Tracheal epithelial cell (primary cell): ENCODE measurements at places on chromosomes 11 and 22. TPM values are rescaled to one million over a fixed set of nuclear protein-coding genes. Genes with fewer than 3 reads are reported as not detected.

The DCHS1 gene
- total RNA-seq, result 0.21 and 0.24 TPM in 2 replicates

The MEI1 gene
- total RNA-seq, result 0.48 TPM in 1 of 2 replicates, not detected in the other

The MMP7 gene
- 1.3 and 549 TPM in 2 replicates for total RNA-seq

The LAYN gene
- 10.4 and 64.1 TPM in 2 replicates for total RNA-seq

The CYP2R1 gene
- 11.3 and 35.4 TPM in 2 replicates for total RNA-seq

The SLC17A6 gene
- total RNA-seq, result not detected in 2 replicates
